ENCODE measurements at places on chromosomes 12 and 14.
A peak's percentile ranks its signal among the peaks of the same experiment; 100 is the strongest.

DNA sequence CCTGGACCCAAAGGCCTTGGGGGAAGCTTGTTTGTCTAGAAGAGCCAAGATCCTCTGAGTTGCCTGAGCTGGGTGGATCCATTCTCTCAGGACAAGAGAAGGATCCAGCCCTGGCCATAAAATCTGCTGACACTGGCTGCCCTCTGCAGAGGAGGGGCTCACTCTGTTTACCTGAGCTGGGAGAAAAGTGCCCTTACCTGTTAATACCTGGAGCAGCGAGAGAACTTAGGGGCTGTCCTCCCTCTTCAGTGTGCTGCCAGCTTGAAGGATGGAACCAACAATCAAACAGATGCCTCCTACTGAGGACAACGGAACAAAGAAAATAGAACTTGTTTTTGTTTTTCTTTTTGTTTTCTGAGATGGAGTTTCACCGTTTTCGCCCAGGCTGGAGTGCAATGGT is 7.3 kb upstream of the KRT7 start:
- DNase-seq, result no peak

DNA sequence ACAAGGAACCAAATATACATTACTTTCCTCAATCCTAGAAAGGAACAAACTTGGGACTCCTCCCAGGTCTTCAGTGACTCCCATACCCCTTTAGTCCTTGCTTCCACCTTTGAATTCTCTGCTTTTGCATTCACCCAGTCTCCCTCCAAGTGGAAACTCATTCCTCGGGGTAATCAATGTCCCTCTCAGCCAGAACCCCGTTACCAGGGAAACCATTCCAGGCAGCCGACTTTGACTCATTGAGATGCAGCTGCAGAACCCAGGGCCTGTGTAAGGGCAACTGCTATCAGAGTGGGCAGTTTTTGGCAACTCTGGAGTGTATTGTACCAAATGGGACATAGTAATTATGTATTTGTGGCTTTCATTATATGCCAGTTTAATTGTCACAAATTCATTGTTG is 186.2 kb downstream of the NRXN3 start:
- no peak for DNase-seq

DNA sequence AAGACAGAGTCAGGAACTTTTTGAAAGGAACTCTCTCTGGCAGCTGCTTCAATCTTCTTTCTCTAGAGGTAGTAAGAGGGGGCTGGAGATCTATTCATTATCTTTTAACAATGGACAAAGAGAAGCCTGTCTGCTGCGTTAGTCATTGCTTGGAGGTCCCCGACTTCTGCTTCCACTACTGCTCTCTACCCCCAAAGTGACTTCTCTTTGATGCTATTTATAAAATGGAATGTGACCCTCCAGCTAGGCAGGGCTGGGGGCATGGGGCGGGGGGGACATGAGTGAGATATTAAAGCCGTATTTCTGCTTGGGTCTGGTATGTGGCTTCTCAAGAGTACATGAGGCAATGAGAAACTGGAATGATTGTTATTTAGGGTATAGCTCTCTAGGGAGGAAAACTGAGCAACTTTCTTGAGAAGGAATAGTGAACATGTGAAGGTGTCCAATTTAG is 41.4 kb upstream of the NUDT4 start:
- DNase-seq, result peak; percentile 55

- peak; percentile 10 for DNase-seq
Observed at GRCh38 chr12:20404576-20405346, 36.4 kb downstream of the PDE3A start.

DNA sequence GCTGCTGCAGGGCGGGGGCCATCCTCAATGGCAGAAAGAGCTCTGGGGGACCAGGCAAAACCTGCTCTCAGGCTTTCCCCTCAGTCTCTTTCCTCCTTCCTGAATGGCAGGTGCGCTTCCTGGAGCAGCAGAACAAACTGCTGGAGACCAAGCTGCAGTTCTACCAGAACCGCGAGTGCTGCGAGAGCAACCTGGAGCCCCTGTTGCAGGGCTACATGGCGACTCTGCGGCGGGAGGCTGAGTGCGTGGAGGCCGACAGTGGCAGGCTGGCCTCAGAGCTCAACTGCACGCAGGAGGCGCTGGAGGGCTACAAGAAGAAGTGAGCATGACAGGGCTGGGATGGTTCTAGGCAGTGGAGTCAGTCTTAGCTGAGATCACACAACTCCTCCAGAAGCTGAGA is 22.9 kb upstream of the KRT83 start:
- no peak for DNase-seq

GRCh38 chr12:91901381-91902074 is 244.1 kb downstream of the BTG1 start:
- DNase-seq, result no peak

Measured in fibroblast of skin of left biceps (primary cell).